ENCODE measurements at places on chromosomes 6 and 20.

GRCh38 chr6:166410426-166410935 lies 27.7 kb upstream of the MPC1 start:
- no peak for DNase-seq

- DNase-seq, result no peak
Observed at GRCh38 chr6:42226161-42226611, 8.5 kb upstream of the MRPS10 start.

DNA sequence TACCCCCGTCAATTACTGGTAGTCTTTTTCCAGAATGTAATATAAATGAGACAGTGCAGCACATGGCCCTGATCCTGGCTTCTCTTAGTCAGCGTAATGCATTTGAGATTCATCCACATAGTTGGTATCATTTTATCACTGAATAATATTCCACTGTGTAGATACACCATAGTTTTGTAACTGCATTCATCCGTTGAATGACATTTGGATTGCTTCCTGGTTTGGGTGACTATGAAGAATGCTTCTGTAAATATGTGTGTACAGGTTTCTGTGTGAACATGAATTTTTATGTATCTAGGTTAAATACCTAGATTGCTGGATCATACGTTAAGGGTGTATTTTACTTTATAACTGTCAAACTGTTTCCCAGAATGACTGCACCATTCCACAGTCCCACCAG lies 62.6 kb upstream of the STMND1 start:
- DNase-seq, result no peak

- no peak for DNase-seq
Observed at GRCh38 chr6:39790772-39791171, 1.4 kb upstream of the DAAM2 start.

DNA sequence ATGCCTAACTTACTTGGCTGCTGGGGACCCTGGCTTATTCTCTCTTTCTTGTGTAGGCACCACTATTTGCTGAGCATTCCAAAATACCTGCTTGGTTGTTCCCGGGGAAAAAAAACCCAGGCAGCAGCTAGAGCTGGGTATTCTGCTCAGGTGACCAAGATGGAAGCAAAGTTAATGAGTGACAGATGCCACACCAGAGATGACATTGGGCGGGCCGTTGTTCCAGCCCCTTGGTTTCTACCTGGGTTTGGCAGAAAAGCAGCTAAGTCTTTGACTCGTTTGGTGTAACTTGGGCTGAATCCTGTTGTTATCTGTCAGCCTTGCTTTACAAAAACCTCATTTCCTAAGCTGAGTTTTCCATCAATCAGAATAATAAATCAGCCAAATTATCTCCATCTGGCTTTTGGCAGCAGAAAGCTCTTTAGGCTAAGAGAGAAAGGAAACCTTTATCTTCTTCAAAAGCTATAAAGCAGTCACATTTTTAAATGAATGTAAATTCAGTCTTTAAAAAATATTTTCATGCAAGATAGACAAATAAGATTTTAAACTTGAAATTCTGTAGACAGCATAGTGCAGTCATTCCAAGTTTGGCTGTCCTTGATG lies 202.0 kb upstream of the GMDS start:
- DNase-seq, result no peak

DNA sequence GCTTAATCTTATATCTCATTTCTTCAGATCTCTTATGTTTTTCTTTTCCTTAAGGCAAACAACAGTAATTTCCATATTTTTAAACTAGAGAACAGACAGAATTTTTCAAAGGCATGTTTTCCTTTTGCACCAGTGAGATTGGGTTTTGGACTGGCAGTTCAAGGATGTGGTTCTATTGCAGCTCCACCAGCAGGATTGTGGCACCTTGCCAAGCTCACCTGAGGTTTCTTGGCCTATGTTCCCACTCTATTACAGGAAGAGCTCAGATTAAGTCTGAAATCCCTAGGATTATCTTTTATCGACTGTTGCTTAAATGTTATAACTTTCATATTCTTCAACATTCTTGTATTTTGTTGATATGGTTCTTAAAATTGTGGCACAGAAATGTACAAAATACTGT lies 218.9 kb downstream of the PLCB4 start:
- DNase-seq, result no peak

GRCh38 chr6:41693281-41694240 lies 41.8 kb downstream of the TFEB start:
- no peak for DNase-seq

GRCh38 chr6:74356391-74356790 lies 660.4 kb downstream of the CD109 start:
- DNase-seq, result no peak

GRCh38 chr20:50417023-50417329 lies 93.2 kb upstream of the PTPN1 start:
- no peak for DNase-seq

DNA sequence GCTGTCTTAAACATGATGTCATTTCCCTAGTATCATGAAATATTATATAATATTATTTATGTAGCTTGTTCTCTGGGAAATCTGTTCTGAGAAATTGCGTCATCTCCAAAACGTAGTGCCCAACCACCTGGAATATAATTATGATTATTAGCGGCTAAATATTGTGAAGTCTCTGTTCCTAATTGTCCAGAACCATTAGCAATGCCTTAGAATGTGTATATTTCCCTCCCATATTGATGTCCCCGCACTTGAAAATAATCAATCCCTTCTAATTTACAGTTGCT lies 54.4 kb downstream of the OTOR start:
- DNase-seq, result no peak

GRCh38 chr6:36968266-36968977 lies 13.9 kb downstream of the PI16 start:
- no peak for DNase-seq

DNA sequence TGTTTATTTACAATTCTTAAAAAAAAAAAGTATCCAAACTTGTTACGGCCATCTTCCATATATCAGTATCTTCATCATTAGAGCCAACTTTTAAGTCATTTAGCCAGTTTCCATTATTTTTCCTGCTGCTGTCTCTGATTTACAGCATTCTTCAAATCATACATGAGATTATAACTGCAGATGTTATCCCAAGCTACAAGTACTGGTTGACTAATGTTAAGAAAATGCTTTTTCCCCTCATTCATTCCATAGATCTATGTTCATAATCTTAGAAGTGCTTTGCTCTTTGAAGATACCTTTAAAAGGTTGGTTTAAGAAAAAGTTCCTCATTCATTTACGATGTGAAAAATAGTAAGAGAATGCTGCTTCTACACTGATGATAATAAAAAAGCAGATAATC lies 158.7 kb downstream of the RNGTT start:
- DNase-seq, result no peak

DNA sequence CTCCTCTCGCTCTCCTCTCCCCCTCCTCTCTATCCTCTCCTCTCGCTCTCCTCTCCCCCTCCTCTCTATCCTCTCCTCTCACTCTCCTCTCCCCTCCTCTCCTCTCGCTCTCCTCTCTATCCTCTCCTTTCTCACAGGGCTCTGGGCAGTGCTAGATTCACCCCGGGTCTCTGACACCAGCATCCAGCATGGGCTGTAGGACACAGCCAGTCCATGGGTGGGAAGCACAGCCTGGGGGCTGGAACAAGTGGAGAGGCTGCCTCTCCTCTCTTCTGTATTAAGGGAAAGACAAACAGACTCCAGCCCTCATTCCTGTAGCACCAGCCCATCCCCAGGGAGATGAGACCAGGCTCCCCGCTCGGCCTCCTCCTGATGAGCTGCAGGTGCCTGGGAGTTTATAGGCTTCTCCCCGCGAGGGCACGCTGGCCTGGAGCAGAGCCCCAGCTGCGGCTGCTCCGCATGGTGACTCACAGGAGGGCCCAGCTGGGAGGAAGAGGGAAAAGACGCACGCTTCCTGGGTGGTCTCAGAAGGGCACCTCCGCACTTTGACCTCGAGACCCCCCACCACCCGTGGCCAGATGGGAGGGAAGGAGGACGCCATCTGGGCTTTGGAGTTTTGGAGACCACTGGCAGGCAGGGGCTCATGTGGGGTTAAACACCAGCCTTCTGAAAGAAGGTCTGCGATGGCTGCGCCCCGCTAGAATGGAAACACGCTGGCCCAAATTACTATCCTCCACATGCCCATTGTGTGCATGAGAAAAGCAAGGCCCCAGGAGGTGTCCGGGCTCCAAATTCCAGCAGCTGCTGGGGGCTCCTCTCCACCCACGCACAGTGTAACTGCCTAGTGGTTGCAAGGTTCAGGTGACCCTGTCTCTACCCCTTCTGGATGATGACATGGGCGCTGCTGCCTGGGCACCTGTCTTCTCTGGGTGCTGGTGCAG lies 68.0 kb downstream of the BMP7 start:
- no peak for DNase-seq

DNA sequence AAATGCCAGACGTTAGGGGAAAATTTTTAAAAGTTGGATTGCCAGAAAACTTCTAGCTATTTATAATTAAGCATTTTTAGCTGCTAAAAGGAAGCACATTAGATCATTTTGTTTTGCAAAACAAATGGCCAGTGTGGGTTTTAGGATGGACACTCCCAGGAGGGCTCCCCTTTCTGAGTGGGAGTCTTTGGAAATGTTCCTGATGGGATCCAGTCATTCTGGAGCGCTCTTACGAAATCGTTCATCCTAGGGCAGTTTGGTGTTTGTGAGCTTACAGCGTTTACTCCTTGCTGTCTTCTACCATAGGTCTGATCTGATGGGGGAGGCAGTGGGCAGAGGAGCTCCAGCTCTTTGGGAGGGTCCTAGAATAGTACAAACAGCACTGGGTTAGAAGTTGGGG lies 14.7 kb downstream of the GNAS start:
- DNase-seq, result no peak

DNA sequence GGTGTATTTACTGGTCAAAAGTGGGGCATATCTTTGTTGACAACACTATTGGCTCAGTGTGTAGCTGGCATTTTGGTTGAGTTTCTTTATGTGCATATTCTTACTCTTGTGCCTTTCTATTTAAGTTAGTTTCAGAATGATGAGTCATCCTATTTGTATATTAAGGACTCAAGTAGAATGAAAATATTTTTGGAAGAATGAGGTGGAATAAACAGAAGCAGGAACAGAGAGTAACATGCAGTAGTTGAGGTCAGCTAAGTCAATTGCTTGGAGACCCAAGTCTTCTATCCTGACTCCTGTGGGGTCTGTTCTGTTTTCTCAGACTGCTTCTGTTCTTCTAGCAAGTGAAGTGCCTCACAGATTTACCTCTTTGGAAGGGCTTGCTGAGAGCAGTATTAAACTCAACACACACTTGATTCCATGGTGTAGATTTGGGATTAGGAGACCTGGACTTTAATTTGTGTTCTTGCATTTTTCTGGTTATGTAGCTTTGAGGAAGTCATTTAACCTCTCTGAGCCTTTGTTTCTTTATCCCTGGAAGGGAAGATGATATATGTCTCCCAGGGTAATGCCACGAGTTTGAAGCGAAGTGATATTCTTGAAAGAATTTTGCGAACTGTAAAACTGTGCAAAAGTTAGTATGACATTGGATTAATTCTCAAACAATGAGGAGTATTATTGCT lies 324.3 kb downstream of the QKI start:
- no peak for DNase-seq

DNA sequence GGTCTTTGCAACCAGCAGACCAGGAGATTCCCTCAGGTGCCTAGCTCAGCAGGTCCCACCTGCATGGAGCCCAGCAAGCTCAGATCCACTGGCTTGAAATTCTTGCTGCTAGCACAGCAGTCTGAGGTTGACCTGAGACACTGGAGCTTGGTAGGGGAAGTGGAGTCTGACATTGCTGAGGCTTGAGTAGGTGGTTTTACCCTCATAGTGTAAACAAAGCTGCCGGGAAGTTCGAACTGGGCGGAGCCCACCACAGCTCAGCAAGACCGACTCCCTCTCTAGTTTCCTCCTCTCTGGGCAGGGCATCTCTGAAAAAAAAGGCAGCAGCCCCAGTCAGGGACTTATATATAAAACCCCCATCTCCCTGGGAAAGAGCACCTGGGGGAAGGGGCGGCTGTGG lies 34.3 kb downstream of the PRSS35 start:
- DNase-seq, result peak; percentile 4

- no peak for DNase-seq
Observed at GRCh38 chr6:1958257-1958656, 287.1 kb downstream of the GMDS start.

- no peak for DNase-seq
Observed at GRCh38 chr6:151352410-151353396, 38.7 kb downstream of the ZBTB2 start.

GRCh38 chr6:16277101-16277981 lies 39.0 kb downstream of the GMPR start:
- no peak for DNase-seq

DNA sequence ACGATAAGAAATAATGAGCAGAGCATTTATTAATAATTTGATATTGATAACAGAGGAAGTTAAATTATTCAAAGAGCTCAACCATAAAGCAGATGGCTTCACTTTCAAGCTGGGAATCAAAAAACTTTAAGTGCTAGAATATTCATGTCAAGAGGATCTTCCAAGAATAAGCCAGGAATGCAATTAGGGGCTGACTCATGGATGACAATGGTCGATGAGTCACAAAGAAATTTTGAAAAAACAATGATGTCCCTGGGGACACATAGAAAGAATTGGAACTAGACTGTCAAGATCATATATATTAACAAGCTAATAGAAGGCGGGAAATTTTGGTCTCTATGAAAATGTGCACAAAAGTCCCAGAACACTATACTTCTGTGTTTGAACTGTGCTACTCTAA lies 304.1 kb downstream of the LAMA2 start:
- DNase-seq, result no peak

GRCh38 chr6:3624250-3625136 lies 127.0 kb downstream of the PXDC1 start:
- no peak for DNase-seq
